Upper lobe of left lung (tissue), 6 donors: ENCODE measurements at places on chromosomes 3 and 15. TPM values are rescaled to one million over a fixed set of nuclear protein-coding genes. Genes with fewer than 3 reads are reported as not detected.

GRCh38 chr3:136694321-136694720, 57.9 kb downstream of the STAG1 start:
- peaks cover 15% of the 10 kb centered on the region for H3K4me1 ChIP-seq
- H3K27me3 ChIP-seq = no peaks in the 10 kb centered on the region
- H3K27ac ChIP-seq = no peak overlapping the region
- H3K4me3 ChIP-seq = no peak overlapping the region
- DNase-seq = no peak
- H3K36me3 ChIP-seq = no peaks in the 10 kb centered on the region

DNA sequence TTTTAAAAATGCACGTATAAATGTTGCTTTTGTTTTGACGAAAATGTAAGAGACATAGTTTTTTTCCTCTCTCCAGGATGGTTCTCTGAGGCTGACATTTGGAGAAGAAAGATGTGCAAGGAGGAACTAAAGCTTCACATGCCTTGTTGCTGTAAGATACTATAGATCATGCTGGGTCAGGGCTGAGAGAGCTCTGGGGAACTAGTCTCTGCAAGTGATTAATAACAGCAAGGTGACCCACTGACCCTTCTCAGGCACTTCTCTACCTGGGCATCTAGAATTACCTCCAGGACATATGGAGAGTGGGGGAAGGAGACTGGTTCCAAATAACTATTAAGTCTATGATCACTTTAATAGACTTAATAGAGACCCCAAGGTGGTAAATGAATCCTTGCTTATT, 246.0 kb downstream of the KBTBD8 start:
- no peak overlapping the region for H3K4me3 ChIP-seq
- H3K27me3 ChIP-seq = no peaks in the 10 kb centered on the region
- no peaks in the 10 kb centered on the region for H3K36me3 ChIP-seq
- DNase-seq = no peak
- H3K27ac ChIP-seq = no peak overlapping the region
- H3K4me1 ChIP-seq = no peaks in the 10 kb centered on the region

DNA sequence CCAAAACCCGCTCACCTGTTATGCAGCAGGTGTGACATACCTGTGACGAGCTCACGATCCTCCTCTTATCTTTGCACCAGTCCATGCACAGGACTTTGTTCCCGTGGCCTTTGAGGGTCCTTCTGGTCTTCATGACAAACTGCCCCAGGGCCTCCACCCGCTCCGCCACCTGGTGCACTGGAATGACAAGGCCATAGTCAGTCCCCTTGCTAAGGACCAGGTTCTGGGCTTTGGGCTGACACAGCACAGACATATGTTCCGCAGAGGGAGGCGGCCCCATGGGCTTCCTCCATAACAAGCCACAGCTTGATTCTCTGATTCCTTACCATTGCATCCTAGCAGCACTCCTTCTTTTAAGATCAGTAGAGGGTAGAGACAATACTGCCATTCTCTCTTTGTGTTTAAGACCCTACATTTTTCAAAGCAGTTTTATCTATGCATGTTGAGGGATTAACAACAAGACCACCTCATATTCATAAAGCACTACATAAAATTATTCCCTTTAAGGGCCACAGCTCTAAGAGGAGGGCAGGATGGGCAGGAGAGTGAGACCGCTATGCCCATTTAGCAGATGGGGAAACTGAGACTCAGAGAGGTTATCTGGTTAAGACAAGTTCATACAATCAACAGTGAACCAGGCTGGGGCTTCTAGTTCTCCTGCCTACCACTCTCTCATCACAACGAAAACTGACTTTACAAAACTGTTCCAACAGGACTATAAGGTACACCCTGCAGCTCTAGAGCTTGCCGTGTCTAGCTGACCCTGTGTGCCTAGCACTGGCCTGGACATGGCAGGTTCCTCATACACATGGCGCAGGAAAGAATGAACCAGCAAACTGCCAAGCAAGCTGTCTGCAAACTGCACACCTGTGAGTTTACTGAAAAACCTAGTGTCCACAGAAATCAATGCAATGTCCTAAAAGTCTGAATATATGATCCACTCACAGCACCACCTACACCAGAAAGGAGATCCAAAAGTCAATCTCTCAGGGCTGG, 37.0 kb downstream of the GNB5 start:
- H3K27me3 ChIP-seq = no peaks in the 10 kb centered on the region
- no peak overlapping the region for H3K27ac ChIP-seq
- no peak overlapping the region for H3K4me3 ChIP-seq
- DNase-seq = no peak

- DNase-seq = peak; percentile 89
- H3K4me3 ChIP-seq = peak overlapping the region; percentile 69
- H3K27ac ChIP-seq = peak overlapping the region; percentile 60
- no peaks in the 10 kb centered on the region for H3K36me3 ChIP-seq
- peaks cover 19% of the 10 kb centered on the region for H3K4me1 ChIP-seq
- H3K27me3 ChIP-seq = no peaks in the 10 kb centered on the region
Observed at GRCh38 chr3:141231952-141232823, 563 bp downstream of the PXYLP1 start.

DNA sequence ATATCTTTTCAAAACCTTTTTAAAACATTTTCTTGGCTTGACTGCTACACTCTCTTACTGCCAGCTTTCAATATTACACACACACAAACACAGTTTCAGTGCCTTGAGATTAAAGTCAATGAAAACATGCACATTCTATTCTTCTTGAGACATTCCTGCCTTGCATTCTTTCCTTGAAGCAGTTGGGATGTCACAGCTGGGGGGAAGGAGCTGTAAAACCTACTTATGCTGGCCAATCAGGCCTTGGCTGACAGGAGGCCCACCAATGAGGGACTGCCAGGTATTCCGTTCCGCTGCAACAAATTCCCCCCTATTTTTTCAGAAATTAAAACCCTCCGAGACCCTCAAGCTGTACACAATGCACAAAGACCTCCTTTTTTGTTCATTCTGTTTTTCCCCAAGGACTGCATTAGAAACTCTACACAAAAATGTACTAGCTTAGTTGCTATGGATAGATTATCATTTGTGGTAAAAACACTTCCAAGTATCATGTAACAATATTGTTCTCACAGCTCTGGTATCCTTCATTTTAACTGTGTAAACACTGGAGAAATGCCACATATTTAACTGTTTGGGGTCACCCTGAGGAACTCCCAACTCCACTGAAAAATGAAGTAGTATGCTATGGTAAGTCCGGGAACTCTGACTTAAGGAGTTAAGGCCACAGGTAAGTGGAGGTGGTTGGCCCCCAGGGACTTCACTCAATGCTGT, 18.5 kb downstream of the FSTL1 start:
- peaks cover 5% of the 10 kb centered on the region for H3K36me3 ChIP-seq
- H3K27me3 ChIP-seq = no peaks in the 10 kb centered on the region
- no peak for DNase-seq
- H3K4me3 ChIP-seq = no peak overlapping the region

GRCh38 chr3:166243511-166243910, 406.3 kb upstream of the BCHE start:
- no peak overlapping the region for H3K27ac ChIP-seq
- no peaks in the 10 kb centered on the region for H3K36me3 ChIP-seq
- no peak for DNase-seq
- no peak overlapping the region for H3K4me3 ChIP-seq

- no peak for DNase-seq
- peaks cover 70% of the 10 kb centered on the region for H3K4me1 ChIP-seq
- no peak overlapping the region for H3K27ac ChIP-seq
- no peaks in the 10 kb centered on the region for H3K27me3 ChIP-seq
- H3K4me3 ChIP-seq = no peak overlapping the region
Observed at GRCh38 chr15:49041426-49041825, 4.8 kb downstream of the SECISBP2L start.

GRCh38 chr3:542021-542420, 345.5 kb downstream of the CHL1 start:
- no peak overlapping the region for H3K27ac ChIP-seq
- H3K4me3 ChIP-seq = no peak overlapping the region
- no peaks in the 10 kb centered on the region for H3K4me1 ChIP-seq
- H3K27me3 ChIP-seq = no peaks in the 10 kb centered on the region

FAM81A gene
- total RNA-seq = not detected

ALDH1L1 gene
- 9.6 TPM for total RNA-seq

ANKRD34C gene
- total RNA-seq = not detected
